ENCODE measurements at places on chromosomes 3 and 15.

GRCh38 chr3:7820969-7821368, 680.7 kb upstream of the LMCD1 start:
- DNase-seq = no peak

DNA sequence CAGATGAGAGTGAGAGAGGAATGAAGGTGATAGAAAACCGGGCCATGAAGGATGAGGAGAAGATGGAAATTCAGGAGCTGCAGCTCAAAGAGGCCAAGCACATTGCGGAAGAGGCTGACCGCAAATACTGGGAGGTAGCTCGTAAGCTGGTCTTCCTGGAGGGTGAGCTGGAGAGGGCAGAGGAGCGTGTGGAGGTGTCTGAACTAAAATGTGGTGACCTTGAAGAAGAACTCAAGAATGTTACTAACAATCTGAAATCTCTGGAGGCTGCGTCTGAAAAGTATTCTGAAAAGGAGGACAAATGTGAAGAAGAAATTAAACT, 88.9 kb downstream of the EOMES start:
- no peak for DNase-seq

DNA sequence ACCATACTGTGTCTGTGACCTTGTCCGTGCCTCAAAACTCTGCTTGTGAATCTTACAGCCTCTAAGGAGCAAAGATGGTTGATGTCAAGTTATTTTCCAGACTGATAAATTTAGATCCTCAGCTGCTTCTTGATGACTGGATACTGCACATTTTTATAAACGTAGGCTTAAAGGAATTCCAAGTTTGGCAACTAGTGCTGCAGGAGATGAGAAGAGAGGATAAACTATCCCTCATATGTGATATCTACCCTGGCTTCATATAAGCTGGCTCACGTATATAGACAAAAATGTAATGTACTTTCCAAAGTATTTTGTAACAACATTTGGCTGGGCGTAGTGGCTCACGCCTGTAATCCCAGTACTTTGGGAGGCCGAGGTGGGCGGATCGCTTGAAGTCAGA, 89.6 kb downstream of the GMPS start:
- no peak for DNase-seq

DNA sequence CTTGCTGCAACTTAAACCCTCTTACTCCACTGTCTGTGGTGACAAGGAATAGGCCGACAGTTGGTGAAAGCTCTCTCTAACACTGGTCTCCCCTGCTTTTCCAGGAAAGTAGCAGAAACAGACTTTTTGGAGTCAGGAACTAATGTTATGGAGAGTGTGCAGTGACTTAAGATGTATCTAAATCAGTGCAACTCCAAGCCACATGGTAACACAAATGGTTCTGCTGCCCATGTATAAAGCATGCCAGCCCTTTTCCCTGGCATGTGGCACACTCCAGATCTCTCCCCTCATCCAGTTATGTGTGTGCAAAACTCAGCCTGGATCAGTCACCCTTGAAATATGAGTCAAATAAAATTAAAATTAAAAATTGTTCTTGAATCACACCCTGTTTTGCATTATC, 55.4 kb downstream of the SEMA5B start:
- DNase-seq = no peak

- DNase-seq = no peak
Measured at GRCh38 chr3:62193586-62194345, 179.6 kb downstream of the FEZF2 start.

- peak; percentile 58 for DNase-seq
Measured at GRCh38 chr3:9168241-9168741, 81.2 kb downstream of the SRGAP3 start.

GRCh38 chr3:11640009-11640673, 3.6 kb downstream of the VGLL4 start:
- DNase-seq = no peak

- no peak for DNase-seq
Measured at GRCh38 chr3:142815803-142816202, 73.1 kb downstream of the PCOLCE2 start.

All from stimulated activated naive CD8-positive, alpha-beta T cell treated with anti-CD3 and anti-CD28 coated beads, Interleukin-15, amount 100 ng/mL, for 72 hours (primary cell).